ENCODE measurements at places on chromosomes 4 and X. TPM values are rescaled to one million over a fixed set of nuclear protein-coding genes. Genes with fewer than 3 reads are reported as not detected.

DNA sequence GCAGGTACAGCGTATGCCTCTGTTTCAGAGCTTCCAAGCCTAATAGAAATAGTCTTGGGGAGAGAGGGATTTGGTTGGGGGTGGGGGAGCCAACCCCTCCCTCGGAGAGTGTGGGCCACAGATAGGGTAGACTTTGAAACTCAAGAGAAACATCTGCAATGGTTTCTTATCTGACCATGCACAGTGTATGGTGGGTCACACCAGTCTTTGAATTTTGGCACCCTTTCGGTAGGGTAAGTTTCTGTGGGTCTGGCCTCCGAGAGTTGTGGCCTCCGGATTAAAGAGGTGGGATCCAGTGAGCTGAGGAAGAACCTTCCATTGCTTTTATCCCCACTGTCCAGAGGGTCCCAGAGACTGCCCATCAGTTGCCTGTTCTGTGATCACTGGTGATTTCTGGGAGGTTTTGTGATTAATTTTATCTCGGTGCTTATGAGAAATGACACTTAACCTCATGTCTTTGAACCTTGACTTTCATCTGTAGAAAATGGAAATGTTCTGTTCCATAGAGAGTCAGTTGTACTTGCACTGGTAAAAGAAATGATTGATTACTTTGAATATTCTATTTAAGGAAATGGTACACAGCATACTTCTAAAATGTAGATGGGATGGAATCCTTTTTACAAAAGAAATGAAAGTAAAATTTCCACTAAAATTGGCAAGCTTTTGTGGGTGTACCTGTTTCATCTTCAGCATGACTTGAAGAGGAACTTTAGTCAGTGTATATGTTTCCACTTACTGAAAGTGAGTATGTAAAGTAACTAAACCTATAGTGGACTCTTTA is 62.7 kb downstream of the TMEM131L start:
- DNase-seq = no peak

DNA sequence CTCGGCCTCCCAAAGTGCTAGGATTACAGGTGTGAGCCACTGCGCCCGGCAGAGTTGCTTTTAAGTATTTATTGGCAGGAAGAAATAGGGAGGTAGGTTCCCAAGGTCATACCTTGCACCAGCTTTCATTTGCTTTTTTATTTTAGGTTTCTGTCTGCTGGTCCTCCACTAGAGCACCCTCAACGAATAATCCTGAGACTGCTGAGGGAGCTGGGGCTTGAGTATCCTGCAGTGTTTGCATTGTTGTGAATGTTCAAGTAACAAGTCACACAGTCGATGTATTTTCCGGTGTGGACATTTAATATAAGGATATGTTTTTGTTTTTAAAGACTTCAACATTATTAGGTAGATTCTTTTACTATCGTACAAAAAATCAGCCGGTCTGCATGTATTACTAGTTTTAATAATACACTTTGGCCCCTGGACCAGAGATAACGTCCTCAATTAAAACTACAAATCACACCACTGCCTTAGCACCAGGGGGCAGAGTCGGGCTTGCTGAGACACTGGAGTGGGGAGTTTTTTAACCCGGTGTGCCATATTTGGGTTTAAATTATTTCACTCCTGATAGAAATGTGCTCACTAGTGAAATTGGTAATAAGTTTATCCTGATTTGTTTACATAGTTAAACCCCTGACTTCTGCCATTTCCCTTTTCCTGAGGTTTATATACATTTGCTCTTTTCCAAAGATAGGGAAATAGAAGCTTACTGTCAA is 11.6 kb downstream of the SMIM20 start:
- no peak for DNase-seq

DNA sequence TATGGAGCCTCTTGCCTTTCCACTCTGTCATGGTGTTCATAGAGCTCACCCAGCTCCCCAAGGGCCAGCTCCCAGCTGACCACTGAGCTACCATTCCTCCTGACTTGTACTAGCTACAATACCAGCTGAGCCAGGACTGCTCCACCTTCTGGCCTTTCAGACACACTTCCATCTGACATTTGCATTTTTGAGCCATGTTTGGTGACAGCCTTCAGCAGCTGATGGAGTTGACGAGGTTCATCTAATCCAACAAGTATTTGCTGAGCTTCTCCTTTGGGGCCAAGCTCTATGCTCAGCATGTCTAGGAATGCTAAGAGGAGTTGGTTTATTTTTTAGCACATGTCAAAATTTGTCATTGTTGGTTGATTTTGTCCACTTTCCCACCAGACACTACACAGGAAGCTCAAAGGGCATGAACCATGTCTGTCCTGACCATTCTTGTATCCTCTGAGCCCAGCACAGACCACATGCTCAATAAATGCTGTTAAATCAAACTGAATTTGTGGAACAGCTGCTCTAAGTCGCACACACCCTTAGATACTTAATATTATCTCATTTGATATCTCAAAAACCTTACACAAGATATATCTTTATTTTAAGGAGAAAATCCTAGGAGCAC is 142.6 kb upstream of the PPARGC1A start:
- DNase-seq = no peak

BCAP31 gene
- 138 TPM for polyA plus RNA-seq

DNA sequence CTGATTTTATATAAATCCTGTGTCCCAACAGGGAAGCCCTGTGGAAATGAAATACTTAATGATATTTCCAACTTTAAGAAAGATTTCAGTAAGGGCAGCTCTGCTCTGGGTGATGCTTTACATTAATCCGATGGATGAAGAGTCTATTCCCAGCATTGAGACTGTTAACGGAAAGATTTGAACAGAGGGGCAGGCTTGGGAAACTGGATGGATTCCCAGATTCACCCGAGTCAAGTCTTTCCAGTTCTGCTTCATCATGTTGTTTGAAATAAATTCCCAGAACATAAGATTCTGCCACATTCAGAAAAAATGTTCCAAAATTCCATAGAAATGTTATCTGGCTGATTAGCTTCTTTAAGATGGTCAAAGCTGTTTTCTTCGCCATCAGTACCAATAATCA is 246.0 kb downstream of the FBXW7 start:
- DNase-seq = no peak

DNA sequence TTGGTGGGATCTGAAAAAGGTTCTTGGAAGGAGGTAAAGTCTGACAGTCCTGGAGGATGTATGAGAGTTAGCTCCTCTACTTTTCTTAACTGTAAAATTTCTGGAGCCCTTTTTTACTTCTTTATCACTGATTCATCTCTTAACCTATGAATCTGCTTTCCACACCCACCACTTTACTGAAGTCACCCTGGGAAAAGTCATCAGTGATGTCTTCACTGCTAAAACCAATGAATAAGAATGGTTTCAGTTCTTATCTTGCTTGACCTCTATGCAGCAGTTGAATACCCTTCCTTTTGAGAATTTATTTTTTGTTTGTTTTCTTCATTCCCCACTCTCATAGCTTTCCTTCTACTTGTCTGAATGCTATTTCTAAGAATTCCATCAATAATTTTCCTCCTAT is 80.0 kb downstream of the AREG start:
- DNase-seq = no peak

PLAC8 gene
- 4.2 TPM for polyA plus RNA-seq

- no peak for DNase-seq
Observed at GRCh38 chrX:86066998-86067397, 19.6 kb upstream of the CHM start.
